Stimulated activated CD8-positive, alpha-beta memory T cell treated with anti-CD3 and anti-CD28 coated beads, Interleukin-2, amount 100 ng/mL, for 1 hour (primary cell): ENCODE measurements at places on chromosomes 12 and 14.

- no peak for DNase-seq
These were observed 175.9 kb upstream of the CDKN3 start for GRCh38 chr14:54220704-54221431.

- no peak for DNase-seq
These were observed 360.5 kb upstream of the TMPO start for GRCh38 chr12:98154850-98155249.

- DNase-seq: no peak
These were observed 71.8 kb downstream of the NINJ2 start for GRCh38 chr12:591167-592023.

GRCh38 chr14:80751285-80751684 lies 190.3 kb downstream of the CEP128 start:
- no peak for DNase-seq

DNA sequence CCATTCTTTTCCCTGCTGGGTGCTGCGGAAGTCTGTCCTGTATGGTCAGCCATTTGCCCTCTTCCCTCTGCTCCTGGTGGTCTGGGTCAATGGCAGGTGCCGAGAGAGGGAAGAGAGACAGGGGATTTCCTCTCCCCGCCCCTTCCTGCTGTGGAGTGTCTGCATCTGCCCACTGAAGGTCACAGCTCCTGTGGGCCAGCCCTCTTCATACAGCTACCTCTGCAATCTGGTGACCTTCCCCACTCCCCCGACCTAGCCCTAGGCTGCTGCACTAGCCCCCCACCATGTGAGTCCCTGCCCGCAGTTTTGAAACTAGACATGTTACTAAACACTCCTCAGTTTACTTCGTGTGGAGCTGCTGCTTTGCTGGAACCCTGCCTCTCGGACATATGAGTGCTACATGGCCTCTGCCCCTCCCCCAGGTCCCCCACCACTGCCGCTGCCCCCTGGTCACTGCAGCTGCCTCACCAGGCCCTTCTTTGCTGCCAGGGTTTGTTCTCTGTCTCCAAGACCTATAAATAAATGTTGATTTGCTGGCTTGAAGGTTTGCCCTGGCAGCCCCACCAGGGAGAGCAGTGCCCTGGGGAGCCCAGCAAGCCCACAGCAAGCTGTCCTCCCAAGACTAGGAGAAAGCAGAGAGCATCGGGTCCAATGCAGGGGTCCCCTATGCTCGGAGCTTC lies 102.9 kb downstream of the DPF3 start:
- DNase-seq: no peak
